Progenitor cell of endocrine pancreas (in vitro differentiated cells): ENCODE measurements at places on chromosomes 3 and 15.

DNA sequence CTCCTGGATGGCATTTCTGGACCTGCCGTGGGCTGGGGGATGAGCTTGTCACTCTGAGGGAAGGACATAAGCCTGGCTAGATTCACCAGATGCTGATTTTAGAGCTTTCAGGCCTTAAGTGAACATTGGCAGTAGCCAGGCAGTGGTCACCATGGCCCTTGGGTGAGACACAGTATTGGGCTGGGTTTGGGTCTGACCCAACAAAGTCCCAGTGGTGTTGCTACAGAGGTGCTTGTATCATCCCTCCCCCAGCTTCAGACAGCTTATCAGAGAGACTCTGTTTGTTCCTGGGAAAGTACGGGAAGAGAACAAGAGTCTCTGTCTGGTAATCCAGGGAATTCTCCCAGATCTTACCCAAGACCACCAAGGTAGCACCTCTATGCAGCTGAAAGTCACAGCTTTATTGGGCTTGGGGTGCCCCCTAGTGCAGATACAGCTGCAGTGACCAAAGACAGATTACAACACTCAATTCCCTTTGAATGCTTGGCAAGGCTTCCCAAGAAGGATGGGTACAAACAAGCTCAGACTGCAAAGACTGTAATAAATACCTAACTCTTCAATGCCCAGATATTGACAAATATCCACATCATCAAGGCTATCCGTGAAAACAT, 9.8 kb upstream of the RUVBL1 start:
- DNase-seq = peak; percentile 20

DNA sequence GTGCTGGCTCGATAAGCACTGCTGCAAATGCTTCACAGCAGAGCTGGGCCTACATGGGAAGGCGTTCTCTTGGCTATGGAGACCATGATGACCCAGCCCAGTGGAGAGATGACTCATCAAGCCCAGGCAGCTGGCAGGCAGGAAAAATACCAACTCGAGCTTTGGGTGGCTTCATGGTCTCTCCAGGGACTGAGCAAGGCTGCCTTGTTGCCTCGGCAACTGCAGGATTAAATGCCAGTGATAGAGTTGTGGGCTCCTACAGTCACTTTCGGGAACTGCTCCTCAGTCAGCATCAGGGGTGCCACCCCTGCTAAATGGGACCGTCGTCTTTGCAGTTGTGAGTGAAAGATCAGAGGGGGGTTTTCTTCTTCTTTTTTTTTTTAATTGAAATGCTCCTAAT, 54.6 kb upstream of the MYZAP start:
- DNase-seq = no peak

GRCh38 chr3:171806200-171807128, 3.8 kb downstream of the PLD1 start:
- no peak for DNase-seq

DNA sequence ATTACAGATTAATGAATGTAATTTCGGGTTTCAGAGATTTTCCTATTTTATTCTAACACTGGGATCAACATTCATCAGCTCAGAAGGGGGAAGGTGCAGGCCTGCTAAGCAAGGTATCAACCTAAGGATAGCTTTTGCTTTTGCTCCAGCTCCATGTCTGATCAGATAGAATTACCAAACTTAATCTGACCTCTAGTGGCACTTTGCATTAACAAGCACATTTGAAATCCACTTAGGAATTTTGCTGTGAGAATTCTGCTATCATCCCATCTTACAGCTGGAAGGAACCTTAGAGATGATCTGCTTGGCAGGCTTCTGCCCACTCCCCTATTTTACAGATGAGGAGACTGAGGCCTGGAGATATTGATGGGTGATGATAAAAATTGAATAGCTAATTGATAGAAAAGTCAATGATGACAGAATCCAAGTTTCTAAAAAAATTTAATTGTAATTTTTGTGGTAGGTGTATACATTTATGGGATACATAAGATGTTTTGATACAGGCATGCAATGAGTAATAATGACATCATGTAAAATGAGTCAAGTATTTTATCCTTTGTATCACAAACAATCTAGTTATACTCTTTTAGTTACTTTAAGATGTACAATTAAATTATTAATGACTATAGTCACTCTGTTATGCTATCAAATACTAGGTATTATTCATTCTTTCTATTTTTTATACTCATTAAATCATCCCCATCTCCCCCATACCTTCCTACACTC, 209.2 kb upstream of the ZPLD1 start:
- DNase-seq = no peak

DNA sequence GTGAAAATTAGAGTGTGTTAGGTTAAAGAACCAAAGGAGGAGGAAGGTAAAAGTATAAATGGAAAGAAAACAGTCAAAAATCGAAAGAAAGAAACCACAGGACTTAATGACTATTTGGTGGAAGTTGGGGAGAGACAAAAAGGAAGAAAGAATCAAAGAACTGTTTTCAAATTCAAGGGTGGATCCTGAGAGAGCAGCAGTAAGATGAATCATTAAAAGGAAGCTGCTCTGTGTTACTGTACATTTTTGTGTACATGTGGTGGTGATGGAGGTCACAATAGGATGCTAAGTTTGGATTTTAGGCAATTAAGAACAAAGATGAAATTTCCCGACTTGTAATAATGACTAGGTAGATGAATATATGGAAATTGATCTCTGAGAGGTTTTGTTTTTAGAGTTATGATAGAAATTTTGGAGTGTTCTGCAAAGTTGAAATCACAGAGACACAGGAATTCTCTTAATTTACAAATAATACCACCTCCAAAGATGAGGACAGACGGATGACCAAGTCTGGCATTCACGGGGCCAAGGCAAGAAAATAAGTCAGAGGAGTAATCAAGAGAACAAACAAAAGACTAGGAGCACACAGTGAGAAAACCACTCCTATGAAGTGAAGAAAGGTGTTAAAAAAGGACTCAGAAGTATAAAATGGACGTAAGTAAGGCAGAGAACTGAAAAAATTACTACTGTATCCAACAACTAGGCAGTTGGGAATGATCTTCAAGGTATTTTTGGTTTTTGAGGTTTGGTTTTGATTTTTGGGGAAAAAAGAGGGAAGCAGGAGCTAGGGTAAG, 7.1 kb downstream of the DHX36 start:
- DNase-seq = no peak

DNA sequence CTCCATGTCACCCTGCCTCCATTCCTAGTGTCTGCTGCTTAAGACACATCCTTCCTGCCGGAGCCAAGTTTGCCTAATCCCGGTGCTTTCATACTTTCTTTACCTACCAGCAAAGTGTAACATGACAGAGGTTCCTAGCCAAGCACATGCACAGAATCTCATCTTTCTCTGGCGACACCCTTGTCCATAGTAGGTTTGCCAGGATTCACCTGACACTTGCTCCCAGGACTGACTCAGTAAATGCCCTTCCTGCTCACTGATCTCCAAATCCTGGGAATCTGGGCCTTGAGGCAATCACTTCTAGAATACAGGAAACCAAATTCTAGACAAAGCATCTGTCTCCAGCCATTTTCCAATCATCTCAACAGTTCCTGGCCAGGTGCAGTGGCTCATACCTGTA, 10.2 kb upstream of the NR2E3 start:
- DNase-seq = no peak

GRCh38 chr15:88838667-88839066, 35.4 kb downstream of the ACAN start:
- DNase-seq = no peak

DNA sequence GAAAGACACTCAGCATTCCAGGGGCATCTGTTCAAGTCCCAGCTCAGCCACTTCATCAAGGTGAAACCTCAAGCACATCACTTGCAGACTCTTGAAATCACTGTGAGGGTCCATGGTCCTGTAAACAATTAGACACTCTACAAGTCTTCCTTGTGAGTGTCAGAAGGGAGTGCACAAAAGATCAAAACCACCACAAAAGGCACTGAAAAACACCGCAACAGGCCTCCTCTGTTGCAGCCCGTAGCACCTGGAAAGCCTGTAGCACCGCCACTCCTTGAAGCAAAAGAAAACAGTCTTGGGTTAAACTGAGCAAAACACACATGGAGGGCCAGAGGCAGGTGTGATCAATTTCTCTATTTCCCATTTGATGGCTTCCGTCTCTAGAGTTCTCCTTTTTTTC, 63.8 kb upstream of the SNRK start:
- no peak for DNase-seq

DNA sequence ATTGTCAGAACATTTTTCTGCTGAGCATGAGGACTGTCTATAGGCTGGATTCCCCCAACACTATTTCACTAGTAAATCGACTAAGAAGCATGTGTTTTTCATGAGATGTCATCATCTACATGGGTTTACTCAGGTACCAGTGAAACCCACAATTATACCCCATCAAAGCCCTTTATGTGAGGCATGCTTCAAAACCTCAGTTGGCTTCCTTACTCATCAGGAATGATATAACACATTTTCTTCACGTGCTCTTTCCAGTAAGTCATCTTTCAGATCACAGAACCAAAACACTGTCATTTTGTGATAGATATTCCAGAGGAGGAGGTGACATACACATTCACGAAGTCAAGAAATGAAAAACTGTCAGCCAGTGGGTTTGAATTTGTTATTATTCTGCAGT, 116.5 kb downstream of the ANO10 start:
- DNase-seq = no peak

GRCh38 chr15:83919978-83920510, 266.1 kb downstream of the ADAMTSL3 start:
- no peak for DNase-seq

- DNase-seq = no peak
Observed at GRCh38 chr3:70885636-70886035, 573.2 kb upstream of the MDFIC2 start.

- no peak for DNase-seq
Observed at GRCh38 chr3:10116138-10116460, 624 bp downstream of the BRK1 start.

GRCh38 chr15:64731805-64732151, 43.6 kb downstream of the RBPMS2 start:
- no peak for DNase-seq

GRCh38 chr3:184230603-184231528, 1.5 kb downstream of the VWA5B2 start:
- no peak for DNase-seq

- no peak for DNase-seq
Observed at GRCh38 chr15:51842265-51842664, 12.8 kb downstream of the TMOD3 start.

DNA sequence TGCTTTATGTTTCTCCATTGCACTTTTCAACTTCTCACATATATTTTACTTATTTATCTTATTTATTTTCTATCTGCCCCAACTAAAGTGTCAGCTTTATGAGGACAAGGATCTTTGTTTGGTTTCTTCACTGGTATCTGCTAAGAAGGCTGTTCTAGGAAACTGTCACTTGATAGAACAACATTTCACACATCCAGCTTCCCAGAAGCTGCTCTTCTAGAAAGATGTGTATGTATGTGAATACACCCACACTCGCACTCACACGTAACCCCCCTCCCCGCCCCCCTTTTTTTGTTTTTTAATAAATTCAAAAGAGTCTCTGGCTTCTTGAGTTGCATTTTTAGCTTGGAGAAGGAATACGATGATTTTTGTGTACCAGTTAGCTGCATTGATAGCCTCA, 143.1 kb downstream of the AKAP13 start:
- no peak for DNase-seq

GRCh38 chr3:127758013-127758412, 64.3 kb downstream of the MGLL start:
- no peak for DNase-seq

DNA sequence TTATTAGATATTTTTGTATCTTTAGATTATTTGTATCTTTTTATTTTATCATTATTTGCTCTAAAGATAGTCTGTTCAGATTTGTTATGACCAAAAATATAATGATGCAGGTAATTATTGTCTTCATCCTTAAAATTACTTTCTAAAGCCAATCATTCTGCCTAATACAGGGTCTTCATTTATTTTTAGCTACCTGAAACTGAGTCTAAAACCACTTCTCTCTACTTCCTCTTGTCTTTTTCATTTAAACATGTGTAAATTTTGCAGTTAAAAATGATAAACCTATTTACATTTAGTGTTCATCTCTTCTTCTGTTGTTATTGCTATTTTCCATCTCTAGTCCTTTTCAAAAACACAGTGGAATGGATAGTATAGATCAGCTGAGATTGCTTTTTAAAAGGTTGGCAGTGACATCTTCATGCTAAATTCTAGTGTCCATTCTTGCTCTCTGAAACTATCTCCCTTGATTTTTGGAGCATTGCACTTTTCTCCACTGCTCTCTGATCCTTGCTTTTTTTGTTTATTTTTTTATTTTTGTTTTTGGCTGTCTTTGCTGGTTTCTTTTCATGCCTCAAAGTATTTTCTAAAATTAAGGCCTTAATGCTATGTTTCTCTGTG, 91.8 kb downstream of the UBE2E2 start:
- no peak for DNase-seq

DNA sequence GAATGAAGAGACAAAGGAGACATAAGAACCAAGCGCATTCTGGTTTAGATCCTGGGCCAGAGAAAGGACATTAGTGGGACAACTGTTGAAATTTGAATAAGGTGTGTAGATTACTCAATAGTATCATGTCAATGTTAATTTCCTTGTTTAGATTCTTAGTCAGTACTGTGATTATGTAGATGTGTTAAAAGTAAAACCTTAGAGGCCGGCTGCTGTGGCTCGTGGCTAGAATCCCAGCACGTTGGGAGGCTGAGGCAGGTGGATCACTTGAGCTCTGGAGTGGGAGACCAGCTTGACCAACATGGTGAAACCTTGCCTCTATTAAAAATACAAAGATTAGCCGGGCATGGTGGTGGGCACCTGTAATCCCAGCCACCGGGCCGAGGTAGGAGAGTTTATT, 26.7 kb downstream of the CYP8B1 start:
- DNase-seq = no peak

DNA sequence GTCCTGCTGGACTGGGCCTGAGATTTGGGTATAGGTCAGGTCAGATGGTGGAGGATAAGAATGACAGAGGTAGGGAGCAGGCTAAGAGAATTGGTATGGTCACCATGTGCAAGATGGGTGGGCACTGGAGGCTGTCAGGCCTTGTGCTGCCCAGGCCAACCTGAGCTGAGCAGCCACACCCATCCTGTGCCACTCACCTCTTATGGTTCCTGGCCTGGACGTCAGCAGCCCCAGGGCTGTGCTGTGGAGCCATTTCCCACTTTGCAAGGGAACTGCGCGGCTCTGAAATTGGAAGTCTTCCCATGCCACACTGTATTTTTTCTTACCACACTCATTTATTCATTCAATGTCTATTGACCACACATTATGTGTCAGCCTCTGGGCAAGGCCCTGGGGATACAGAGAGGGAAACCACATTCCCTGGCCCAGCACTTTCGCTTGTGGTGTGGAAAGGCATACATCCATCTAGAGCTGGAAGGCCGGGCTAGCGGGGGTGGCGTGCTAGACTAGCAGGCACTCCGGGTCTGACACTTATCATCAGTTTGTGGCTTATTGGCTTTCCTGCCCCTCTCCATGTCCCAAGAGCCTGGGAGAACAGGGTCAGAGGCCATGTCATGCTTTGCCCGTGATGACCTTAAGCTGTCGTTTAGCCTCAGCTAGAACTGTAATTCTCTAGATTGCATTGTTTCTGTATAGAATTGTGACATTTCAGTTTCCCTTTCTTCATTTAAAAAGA, 51.1 kb upstream of the POLG start:
- no peak for DNase-seq
